ENCODE measurements at places on chromosomes 4 and X.

GRCh38 chr4:163638909-163639308, 144.4 kb downstream of the TMA16 start:
- no peak for DNase-seq

GRCh38 chrX:55142206-55142918, 53.5 kb downstream of the PAGE2 start:
- no peak for DNase-seq

DNA sequence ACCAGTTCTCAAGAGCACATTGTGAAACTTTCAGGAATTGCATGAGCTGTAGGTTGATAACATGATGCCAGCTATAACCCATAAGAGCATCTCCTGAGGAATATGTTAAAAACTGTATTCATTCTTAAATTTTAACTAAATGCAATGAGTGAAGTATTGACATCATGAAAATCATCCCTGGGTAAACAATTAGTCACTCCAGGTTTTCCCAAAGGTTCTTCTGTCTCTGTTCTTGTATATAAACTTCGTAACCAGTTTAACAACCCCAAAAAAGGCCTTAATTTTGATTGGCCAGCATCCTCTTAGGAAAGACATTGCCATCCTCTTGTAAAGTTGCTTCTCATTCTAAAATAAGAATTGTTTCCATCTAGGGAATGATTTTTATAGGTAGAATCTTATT, 80.4 kb downstream of the TET2 start:
- no peak for DNase-seq

- DNase-seq = no peak
Observed at GRCh38 chr4:97027728-97028410, 1115.4 kb downstream of the STPG2 start.

DNA sequence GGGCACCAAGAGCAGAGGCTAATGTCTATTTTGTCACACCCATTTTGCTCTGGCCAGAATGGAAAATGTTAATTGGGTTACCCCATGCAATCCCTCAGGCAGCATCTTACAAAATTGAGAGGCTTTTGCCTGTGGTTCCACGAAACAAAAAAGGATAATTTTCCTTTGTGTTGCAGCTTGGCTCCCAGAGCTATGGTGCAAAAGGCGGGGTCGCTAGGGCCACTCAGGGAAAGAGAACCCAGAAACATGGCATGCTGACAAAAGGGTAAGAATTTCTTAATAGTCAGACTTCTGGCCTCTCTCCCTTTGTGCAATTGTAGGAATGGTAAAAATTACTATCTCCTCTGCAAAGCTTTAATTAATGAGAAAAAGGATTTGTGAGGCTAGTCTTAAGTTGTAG, 119.6 kb upstream of the BANK1 start:
- no peak for DNase-seq

GRCh38 chr4:179521952-179522351, 2079.7 kb upstream of the AGA start:
- no peak for DNase-seq

DNA sequence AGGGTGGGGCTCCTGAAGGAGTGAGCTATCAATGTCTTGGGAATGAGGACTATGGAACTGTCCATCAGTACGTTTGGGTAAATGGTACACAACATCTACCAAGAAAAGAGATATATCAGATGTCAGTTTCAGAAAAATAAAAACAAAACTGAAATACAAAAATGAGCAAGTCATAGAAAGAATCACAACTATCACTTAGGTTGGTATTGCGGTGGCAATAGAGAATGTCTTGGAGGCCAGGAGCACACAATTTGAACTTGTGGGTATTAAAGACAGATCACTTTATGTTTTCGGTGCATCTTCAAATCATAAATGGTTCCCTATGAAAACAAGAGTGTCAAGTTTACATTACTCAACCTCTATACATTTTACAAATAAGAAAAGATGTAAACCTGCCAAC, 176.8 kb downstream of the CHM start:
- no peak for DNase-seq

DNA sequence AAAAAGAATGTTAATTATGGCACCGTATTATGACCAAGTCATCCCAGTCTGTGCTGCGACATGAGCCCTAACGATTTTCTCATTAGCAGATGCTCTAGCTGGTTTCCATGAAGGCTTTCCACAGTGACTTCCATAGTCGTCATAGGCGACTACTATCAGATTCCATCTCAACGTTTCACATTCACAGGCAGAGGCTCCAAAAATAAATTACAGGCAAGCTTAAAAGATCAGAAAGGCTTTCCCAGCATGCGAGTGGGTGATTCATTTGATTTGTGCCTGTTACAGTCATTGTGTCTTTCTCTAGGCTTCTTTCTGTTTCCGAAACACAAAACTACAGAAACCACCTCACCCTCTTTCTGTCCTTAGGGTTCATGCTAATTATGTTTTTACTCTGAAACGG, 43.2 kb downstream of the PALLD start:
- no peak for DNase-seq

- no peak for DNase-seq
Observed at GRCh38 chrX:78105944-78106650, 2.0 kb downstream of the PGK1 start.

- DNase-seq = no peak
Observed at GRCh38 chr4:2280531-2281300, 18.8 kb upstream of the MXD4 start.

DNA sequence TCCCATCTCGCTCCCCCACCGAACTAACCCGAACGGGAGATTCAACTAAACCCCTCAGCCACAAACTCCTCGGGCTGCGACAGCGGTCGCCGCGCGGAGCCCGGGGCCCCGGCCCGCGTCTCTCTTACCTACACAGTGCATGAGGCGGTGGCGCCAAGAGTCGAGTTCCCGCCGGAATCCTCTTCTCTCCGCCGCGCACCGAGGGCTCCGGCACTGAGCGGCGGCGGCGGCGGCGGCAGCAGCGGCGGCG, 160 bp downstream of the LCORL start:
- no peak for DNase-seq

- DNase-seq = no peak
Observed at GRCh38 chrX:130444641-130445336, 43.0 kb downstream of the RBMX2 start.

DNA sequence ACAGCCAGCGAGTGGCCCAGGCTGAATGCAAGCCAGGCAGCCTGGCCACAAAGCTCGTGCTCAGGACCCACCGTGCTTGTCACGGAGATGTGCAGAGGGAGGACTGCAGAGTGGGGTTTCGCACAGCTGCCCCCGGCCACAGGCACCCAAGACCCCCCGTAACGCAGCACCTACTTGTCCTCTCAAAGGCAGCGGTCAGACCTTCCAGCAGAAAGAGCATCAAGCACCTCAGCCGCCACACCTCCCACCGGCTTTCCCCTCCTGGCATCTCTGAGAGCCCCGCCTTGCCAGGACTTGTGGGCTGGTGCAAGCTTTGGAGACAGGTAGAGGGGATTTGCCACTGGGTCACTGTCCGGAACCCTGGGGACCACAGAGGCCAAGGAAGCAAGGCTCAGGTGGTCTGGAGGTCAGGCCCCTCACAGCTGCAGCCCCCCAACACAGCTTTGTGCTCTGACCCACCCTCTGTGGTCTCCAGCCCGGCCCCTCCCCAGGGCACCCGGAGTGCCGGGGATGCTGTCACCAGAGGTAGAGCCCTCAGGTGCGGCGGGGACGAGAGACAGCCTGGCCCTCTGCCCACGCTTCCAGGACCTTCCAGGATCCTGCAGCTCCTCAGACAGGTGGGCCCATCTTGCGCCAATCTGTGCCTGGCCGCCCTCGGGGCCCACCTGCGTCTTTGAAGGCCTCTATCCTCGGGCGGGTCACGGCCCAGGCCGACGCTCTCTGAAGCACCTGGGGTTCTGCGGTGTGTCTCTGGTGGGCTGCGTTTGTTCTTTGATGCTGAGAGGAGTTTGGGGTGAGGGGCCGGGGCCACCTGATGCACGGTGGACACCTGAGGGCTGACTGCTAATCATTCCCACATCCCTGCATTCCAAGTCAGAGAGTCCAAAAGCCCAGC, 34.4 kb upstream of the HMX1 start:
- no peak for DNase-seq

DNA sequence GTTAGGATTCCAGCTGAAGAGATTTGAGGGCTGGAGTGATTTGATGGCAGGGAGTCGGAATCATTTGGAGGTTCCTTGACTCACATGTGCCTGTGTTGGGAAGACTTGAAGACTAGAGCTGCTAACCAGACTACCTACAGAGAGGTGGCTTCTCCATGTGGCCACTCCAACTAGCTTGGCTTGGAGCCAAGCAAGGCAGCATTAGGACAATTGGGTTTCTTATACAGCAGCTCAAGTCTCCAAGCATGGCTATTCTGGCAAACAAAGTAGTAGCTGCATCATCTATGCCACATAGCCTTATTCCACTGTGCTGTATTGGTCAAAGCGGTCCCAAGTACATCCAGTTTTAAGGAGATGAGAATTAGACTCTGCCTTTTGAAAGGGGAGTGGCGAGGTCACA, 171.7 kb upstream of the SLC4A4 start:
- DNase-seq = no peak

DNA sequence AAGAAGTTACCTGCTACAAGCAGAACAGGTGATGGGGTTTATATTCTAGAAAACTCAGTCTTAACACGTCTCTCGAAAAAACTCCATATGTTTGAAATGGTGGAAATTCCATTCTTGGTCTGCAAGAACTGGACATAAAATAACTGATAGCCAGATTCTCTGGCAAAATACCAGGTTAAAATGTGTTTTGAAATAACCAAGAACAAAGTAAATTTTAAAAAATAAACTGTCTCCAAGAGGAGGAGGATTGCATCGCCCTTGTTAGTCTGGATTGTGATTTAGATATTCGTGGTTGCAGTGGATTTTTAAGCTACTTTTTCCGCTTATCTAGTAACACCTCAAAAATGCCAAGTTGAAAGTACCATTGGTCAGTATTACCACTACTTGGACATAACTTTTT, 40.8 kb downstream of the CENPU start:
- peak; percentile 38 for DNase-seq

- DNase-seq = no peak
Observed at GRCh38 chr4:25345744-25346143, 31.3 kb upstream of the ANAPC4 start.

- no peak for DNase-seq
Observed at GRCh38 chr4:158758142-158758541, 10.7 kb upstream of the FNIP2 start.

DNA sequence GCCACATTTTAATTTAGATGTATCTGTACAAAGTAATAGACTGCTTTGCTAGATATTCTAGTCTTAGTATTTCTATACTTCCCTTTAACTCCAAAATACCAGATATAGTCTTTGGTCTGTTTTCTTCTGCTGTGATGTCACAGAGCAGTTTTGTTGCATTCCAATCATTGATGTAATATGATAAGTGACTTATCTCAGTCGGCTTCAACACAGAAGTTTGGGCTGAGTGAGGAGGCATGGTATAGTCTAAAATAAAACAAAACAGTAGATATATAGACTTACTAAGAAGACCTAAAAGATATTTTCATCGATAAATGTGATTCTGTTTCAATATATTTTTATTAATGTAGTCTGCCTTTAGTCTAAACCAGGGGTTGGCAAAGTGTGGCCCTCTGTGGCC, 169.9 kb downstream of the DCK start:
- DNase-seq = no peak

GRCh38 chr4:156190615-156191014, 236.9 kb upstream of the CTSO start:
- no peak for DNase-seq
